NCI-H2081 treated with DMSO at 0.1 percent for 48 hours (cell line): ENCODE measurements at places on chromosomes 2 and 18.

- no peak for DNase-seq
Measured at GRCh38 chr18:23453680-23454058, 582 bp downstream of the RIOK3 start.

DNA sequence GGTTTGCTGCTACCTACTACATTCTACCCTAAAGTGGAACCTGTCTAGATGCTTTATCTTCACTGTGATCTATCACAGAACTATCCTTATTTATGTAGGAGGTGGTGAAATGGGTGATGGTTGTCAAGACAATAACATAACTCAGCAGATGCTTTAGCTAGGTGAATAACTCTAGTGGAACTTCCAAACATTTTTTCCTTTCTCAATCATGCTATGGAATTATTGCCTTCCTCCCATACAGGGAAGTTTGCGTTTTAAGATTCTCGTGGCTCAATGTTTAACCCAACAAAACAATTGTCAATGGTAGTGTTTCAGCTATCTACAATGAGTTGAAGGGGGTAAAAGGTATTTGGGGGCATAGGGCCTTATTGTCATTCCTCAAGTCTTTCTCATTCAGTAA, 82.6 kb upstream of the GLI2 start:
- DNase-seq = no peak

GRCh38 chr2:172040311-172040710, 40.6 kb downstream of the METAP1D start:
- no peak for DNase-seq

DNA sequence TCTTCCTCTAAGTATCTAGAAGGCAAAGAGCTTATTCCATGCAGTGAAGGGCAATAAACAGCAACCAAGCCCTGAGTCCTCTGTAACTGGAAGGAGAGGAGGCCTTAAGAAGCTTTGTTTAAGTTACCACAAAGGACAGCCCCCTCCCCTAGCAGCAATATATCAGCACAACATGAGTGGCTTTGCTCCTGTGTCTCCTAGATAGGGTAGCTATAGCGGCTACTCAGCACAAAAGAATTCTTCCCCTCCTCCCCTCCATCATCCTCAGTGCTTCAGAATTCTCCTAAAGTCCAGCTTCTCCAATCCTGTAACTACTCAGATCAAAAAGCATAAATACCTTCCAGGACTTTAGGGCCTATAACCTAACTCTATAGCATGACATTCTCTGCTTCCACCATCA, 16.5 kb downstream of the SUMO1 start:
- no peak for DNase-seq

DNA sequence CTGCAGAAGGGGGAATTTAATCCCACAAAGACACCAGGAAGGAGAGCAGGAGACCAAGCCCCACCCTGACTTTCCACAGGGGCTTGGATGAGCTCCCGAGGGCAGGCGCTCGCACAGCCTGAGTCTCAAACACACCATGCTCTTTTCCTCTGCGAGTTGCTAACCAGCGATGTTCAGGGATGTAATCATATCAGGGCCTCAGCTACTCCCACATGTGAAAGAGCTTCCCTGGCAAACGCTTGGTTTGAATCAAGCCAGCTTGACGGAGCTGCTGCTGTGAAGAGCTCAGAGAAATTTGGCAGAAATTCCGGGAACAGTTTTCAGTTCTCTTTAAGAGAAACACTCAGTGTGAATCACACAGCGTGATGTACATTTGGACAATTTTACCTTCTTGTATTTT, 385.8 kb downstream of the GALR1 start:
- DNase-seq = no peak

DNA sequence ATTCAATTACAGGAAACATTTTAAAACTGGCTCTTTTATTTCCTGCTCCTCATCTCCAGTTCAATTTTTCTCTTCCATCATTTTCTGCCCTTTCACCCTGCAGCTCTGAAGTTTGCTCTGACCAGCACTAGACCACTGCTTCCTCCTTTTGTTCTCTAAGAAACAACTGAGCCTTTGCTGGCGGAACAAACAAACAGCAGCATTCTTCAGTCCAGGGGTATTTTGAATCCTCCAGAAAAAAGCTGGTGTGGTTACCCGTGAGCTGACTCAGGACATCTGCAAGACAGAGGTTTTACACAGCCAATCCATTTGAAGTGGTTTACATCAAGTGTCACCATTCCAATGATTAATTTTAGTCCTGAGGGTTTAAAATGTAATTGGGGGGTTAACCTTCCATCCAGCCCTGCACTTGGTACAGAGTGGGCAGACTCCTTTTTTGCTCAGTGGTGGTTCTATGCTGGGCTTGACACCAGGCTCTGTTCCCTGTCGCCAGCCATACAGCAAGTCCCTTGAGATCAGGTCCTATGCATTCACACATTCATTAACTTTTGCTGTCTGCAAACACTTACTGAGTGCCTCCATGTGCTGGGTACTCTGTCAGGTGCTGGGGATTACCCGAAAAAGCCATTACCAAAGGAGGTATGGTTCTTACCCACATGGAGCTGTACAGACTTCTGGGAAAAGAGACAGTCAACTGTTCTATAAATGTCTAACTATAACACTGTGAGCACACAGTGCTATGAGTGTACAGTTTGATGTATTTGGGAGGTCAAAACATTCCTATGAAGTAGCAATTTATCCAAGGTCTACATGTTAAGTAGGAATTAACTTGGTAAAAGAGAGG, 909.4 kb upstream of the GYPC start:
- no peak for DNase-seq

DNA sequence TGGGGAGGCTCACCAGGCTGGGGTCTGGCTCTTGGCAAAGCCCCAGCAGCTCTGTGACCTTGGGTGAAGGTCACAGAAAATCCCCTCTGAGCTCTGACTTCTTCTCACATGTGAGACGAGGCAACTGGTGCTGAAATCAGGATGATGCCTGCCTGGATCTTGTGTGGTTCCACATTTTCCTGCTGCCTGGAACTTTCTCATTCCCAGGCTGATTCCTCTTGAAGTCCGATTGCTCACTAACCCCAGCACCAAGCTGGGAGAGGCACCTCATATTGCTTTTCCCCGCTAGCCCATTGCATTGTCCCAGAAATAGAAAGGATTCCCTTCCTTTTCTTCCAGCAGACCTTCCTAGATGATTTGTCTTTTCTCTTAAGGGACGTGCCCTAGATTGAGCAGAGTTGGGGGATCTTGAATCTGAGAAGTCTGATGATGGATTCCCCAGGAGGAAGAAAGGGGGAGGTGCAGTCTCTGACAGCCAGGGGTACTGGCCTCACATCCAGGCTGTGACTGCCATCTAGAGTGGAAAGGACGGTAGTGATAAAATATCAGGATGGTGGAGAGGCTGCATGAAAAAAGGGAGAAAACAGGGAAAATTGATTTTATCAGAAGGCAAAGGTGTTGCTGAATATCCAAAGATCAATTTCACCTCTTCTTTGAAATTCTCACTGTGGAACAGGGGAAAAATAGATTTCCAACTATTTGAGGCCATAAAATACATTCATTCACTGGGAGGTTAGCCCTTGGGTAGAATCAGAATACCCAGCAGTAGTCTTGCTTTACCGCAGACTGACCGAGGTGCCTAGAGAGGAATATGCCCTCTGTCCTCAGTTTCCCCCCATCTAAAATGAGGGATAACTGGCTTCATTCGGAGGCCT, 96.3 kb downstream of the FAM210A start:
- no peak for DNase-seq

DNA sequence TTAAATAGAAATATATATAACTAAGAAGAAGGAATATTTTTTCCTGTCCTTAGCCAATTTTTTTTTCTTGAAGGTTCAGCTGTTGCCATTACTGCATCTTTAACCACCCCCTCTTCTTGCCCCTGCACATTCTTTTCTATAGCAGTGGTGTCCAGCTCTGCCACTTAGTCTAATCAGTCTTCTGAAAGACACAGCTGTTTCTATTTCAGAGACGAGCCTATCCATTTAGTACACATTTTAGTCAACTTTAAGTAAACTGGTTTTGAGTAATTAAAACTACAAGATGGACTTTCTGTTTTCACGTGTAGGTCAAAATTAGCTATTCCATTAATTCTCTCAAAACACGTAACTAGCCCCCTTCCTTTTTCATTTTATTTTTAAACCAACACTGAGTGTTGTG, 21.0 kb downstream of the SPOPL start:
- no peak for DNase-seq

DNA sequence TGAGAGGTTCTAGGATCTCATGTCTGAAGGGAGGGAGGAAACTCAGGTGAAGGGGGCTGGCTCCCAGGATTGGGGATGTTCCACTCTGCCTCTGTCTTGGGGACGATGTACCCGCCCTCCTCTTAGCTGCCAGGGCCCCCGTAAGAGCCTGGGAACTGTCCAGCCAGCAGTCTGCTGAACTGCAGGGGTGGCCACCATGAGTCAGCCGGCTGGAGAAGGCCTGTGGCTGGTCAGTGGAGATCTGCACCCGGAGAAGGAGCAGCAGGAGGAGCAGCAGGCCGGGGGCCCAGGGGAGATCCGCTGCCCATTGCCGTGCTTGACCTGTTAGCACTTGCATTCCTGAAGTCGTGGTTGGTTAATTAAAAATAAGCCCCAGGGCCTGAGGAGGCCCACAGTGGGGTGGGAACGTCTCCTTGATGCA, 180.3 kb downstream of the TFCP2L1 start:
- DNase-seq = no peak

GRCh38 chr2:238243496-238244076, 3.7 kb upstream of the HES6 start:
- no peak for DNase-seq

DNA sequence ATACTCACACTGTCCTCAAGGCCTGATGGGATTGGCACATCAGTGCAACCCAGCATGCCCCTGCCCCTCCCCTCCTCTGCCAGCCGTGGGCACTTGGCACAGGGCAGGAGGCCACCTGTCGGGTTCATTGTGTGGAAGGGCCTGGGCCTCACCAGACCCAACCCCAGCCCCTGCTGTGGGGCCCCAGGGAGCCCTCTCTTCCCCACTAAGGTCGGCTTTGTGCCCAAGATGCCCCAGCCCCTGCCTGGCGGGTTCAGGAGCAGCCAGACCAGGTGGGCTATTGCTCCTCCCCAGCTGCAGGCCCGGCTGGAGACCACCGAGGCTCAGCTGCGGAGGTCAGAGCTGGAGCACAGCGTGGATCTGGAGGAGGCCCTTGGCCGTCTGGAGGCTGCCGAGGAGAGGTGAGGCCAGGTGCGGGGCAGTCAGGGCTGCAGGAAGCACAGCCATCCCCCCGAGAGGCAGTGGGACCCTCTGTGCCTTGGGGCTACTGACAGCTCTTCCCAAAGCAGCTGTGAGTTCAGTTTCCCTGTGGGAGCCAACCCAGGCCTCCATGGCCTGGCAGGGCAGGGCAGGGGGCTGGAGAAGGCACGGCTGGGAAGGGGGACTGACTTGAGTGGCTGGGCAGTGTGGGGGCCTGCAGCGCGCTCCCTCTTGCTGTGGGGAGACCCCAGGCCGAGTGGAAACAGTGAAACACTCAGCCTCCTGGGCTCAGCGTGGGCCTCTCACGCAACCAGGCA, 16.3 kb downstream of the CROCC2 start:
- DNase-seq = no peak

DNA sequence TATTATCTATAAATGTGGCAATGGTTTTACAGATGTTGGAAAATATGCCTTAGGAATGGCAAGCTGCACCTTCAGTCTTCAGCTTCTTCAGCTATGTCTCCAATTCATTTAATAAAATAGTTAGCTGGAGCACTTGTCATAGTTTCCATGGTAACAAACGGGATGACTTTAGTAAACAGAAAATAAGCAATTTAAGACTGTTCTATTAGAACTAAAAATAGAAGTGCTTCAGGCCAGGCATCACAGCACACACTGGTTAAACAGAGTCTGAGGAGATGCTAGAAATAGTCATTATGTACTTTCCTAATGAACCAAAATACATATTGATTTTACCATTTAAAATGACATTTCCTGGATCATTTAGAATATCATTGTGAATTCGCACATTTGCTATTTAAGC, 195.0 kb downstream of the GCA start:
- DNase-seq = no peak

DNA sequence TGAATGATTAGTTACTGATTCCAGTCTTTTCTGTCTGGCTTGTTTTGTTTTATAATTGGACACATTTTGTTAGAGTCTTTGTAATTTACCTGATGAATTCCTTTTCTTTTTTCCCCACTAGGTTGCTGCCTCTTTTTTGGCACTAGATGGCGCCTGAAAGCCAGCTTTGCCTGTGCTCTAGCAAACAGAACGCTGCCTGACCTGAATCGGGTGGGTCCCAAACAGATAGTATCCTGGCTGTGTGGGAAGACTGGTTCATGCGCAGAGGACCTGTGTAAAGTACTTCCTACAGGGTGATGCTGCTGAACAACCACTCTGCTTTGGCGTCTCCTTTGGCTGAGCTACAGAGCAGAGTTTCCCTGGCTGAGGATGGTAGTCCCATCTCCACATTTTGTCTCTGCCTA, 288.2 kb downstream of the IKZF2 start:
- DNase-seq = no peak

GRCh38 chr18:3151399-3152264, 68.1 kb downstream of the MYOM1 start:
- DNase-seq = no peak

DNA sequence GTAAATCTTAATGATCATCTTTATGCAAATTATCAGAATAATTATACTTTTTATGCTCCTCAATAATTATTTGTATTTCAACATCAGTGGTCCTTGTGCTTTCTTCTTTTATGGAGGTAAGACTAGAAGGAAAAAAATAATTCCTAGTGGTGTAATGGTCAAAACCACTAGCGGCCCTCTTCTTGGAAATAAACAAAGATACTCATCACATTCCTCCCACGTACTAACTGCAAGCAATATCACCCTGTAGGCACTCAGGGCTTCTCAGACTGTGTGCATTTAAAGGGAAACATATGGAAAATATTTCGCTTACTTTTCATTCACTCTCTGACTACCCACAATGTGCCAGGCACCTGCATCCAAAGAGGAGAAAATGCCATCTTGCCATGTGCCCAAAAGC, 263.7 kb downstream of the DOK6 start:
- DNase-seq = no peak

GRCh38 chr2:36478332-36478738, 119.6 kb downstream of the FEZ2 start:
- no peak for DNase-seq

- no peak for DNase-seq
Measured at GRCh38 chr2:174775571-174775980, 11.3 kb upstream of the CHRNA1 start.

GRCh38 chr2:95320986-95321767, 24.0 kb downstream of the KCNIP3 start:
- no peak for DNase-seq

GRCh38 chr2:238576674-238577073, 149.9 kb downstream of the ASB1 start:
- DNase-seq = no peak

GRCh38 chr18:74702950-74703349, 105.3 kb downstream of the ZNF407 start:
- DNase-seq = no peak

- DNase-seq = no peak
Measured at GRCh38 chr2:64244037-64244416, 99.8 kb upstream of the PELI1 start.

GRCh38 chr2:185787227-185788145, 48.9 kb downstream of the FSIP2 start:
- DNase-seq = no peak

DNA sequence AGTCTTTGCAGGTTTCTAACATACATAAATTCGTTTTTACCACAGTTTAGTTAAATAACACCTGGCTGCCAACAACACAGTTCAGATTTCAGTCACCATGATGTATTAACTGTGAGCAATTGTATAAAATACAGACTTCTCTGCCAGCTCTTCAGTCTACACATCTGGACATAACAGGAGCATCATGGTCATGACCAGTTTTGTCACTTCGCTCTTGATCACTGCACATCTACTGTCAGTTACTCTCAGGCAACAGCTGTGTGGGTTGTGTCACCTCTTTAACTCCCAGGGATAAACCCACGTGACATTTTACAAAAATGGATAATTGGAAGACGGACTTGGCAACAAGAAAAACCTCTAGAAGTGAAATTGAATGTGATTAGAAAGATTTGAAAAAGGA, 30.3 kb downstream of the CD8A start:
- no peak for DNase-seq
